ENCODE measurements at places on chromosomes 13 and 19.
A peak's percentile ranks its signal among the peaks of the same experiment; 100 is the strongest.

DNA sequence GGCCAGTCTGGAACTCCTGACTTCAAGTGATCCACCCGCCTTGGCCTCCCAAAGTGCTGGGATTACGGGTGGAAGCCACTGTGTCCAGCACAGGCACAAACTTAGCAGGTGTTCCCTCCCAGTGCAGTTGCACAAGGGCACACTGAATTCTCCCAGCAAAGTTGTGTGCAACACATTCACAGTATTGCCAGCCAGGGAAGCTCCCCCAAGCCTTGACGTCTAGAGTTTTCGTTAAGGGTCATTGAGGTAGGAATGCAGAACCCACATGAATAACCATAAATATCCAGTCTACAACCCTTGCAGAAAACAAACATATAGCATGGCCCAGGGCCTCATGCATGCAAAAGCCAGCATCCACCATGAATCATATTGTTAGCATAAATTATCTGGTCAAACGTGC, 3.3 kb upstream of the AURKC start:
- no peak for DNase-seq

- no peak for DNase-seq
Observed at GRCh38 chr19:34184880-34185491, 12.7 kb downstream of the LSM14A start.

DNA sequence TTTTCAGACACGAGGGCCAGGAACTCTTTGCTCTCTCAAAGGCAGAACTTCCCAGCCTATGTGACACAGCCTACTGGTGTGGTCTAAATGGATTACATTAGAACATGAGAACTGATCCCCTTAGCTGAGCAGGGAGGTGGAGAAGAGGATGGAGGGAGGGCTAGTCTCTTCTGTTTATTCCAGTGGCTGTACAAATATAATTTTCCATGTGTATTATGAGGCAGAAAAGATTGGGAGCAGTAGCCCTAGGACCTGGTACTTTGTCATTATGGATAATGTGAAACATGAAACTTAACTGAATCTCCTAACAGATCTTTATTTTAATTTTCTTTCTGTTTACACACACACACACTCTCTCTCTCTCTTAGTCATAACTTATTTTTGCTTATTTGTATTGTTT, 82.1 kb downstream of the WDFY2 start:
- no peak for DNase-seq

DNA sequence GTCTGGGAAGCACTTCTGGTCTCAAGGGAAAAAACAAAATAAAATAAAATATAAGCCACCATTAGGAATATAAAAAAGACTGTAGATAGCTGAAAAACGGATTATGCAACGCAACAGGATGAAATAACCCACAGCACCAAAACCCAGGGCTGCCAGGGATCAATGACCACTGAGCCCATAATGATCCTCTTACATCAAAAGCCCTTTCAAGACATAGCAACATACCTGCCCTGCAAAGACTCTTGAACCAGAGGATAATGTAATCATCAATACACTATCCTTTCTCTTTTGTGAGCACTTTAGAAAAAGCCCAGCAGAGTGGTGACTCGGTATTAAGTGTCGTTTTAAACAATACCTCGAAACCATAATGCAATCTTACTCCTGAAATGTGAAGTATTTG, 235.0 kb upstream of the SOX21 start:
- no peak for DNase-seq

DNA sequence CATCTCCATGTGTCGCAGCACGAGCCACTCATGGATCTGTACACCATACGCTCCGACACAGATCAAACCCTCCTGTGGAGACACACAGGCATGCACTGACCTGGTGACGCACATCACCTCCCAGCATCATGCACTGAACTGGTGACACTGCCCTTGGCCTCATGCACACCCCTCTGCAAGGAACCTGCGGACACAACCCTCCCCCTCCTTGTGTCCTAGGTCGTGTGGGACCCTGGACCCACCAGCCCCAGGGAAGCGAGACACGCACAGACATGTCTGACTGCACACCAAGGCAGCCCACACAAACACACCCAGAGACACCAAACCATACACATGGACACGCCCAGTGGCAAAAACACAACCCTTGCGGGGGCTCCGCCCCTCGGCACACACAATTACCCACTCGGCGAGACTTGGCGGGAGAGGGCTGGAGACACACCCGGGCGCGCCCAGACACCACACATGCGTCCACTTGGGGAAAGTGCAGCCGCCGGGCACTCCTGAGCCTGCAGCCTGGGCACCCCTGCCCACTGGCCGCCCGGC, 2.0 kb upstream of the KCNN4 start:
- peak; percentile 23 for DNase-seq

DNA sequence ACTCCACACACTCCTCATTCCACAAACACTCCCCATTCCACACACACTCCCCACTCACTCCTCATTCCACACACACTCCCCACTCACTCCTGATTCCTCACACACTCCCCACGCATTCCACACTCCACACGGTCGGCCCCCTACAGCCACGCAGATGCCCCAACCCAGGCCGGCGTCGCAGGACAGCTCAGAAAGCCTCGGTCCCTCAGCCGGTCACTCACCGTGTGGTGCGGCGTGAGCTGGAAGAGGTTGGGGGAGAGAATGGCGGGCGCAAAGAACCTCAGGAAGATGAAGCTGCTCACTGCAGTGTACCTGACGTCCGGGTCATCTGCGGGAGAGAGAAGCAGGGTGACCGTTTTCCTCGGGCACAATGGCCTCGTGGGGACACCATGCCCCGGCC, 39.0 kb upstream of the C13orf46 start:
- no peak for DNase-seq

DNA sequence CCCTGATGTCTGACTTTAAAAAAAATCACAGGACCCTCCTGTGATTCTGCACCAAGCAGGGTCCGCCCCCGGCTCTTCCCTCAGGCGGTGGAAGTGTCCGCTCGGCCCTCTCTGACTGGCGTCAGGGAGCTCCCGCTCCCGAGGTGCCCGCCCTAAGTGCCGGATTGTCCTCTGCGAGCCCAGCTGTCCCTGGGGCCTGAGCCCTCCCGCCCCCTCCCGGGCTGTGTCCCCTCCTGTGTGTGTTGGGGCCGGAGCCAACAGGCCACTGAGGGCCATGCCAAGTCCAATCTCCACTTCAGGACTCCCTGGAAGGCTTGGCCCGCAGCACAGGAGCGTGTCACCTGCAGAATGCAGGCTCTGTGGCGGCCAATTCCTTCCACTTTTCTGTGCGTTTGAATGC, 25.4 kb downstream of the MAP2K2 start:
- DNase-seq: no peak

GRCh38 chr19:46856062-46857022, 4.5 kb upstream of the ARHGAP35 start:
- peak; percentile 95 for DNase-seq

GRCh38 chr19:31285744-31286143, 63.5 kb downstream of the TSHZ3 start:
- no peak for DNase-seq

GRCh38 chr13:40550130-40550529, 116.3 kb downstream of the FOXO1 start:
- DNase-seq: no peak

DNA sequence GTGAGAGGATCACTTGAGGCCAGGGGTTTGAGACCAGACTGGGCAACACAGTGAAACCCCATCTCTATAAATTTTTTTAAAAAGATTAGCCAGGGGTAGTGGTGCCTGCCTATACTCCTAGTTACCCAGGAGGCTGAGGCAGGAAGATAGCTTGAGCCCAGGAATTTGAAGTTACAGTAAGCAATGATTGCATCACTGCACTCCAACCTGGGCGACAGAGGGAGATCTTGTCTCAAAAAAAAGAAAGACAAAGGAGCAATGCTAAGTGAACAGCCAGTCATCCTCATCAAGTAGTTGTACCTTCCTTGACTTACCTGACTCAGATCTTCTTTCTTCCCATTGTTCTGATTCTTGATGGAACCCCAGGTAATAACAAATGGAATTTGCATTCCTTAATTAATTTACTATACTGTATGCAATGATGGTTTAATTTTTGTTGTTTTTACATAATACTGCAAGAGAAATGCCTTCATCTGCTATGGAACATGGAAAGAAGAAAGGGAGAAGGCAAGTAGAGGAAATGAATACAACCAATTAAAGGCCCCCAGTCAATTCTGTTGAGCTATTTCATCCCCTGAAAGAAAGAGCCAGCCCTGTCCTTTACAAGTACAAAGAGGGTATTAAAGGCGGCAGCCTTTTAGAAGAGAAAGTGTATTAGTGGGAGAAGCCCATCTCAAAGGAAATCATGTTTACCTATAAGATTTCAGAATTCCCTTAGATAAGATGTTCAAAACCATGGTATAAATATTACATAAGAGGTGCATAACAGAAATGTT, 316.7 kb downstream of the DIAPH3 start:
- DNase-seq: peak; percentile 49

DNA sequence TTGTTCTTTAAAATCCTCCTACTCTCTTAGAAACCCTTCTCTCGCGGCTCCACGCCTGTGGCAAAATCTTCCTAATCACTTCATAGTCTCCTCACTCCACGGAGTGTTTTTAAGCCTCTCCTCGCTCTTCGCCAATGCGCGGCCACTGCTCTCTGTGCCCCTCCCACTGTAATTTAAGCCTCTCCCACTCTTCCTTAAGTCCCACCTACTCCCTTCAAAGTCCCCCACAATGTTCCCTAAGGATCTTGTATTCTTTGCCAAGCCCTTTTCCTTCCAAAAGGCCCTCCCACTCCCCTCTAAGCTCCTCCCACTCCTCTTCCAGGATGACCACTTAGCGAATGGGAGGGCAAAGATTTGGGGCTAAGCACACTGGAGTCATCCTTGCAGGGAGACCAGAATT, 1.3 kb downstream of the FIZ1 start:
- no peak for DNase-seq

GRCh38 chr19:30670011-30670329, 297.8 kb downstream of the ZNF536 start:
- no peak for DNase-seq

- peak; percentile 95 for DNase-seq
Observed at GRCh38 chr13:101018720-101019119, 344.1 kb upstream of the TMTC4 start.

DNA sequence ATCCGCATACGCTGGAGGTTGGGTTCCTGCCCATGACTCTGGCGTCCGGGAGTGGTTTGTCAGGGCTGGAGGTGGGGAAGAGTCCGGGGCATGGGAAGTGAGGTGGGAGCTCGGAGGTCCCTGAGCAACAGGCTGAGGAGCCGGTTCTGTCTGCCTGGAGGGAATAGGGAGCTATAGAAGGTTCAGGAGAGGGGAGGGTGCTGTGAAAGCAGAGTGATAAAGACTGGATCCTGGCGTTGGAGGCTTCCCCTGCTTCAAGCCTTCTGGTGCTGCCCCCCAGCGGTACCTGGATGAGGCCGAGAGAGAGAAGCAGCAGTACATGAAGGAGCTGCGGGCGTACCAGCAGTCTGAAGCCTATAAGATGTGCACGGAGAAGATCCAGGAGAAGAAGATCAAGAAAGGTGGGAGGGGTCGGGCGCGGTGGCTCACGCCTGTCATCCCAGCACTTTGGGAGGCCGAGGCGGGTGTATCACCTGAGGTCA, 2.6 kb downstream of the HMG20B start:
- DNase-seq: peak; percentile 74

GRCh38 chr13:75769141-75769905, 133.2 kb downstream of the LMO7 start:
- no peak for DNase-seq

DNA sequence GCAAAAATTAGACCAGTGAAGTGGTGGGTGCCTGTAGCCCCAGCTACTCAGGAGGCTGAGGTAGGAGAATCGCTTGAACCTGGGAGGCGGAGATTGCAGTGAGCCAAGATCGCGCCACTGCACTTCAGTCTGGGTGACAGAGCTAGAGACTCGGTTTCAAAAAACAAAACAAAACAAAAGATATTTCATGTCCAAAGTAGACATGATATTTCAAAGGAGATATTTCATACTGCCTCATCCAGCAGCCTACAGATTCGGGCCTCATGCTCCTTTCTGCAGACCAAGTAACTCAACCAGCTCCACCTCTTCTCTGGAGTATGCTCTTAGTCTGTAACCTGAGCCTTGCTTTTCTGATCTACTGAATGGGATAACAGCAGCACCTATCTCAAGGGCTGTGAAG, 15.0 kb downstream of the ZC3H4 start:
- DNase-seq: no peak

DNA sequence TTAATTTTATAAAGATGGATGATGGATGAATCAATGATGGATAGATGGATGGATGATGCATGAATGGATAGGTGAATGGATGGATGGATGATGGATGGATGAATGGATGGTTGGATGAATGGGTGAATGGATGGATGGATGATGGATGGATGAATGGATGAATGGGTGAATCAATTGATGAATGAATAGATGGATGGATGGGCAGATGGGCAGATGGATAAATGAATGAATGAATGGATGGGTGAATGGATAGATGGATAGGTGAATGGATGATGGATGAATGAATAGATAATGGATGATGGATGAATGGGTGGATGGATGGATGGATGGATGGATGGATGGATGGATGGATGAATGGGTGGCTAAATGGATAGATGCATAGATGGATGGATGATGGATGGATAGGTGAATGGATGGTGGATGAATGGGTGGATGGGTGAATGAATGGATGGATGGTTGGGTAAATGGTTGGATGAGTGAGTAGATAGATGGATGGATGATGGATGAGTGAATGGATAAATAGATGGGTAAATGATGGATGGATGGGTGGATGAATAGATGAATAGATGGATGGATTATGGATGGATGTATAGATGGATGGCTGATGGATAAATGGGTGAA, 12.8 kb downstream of the ZNF579 start:
- no peak for DNase-seq

DNA sequence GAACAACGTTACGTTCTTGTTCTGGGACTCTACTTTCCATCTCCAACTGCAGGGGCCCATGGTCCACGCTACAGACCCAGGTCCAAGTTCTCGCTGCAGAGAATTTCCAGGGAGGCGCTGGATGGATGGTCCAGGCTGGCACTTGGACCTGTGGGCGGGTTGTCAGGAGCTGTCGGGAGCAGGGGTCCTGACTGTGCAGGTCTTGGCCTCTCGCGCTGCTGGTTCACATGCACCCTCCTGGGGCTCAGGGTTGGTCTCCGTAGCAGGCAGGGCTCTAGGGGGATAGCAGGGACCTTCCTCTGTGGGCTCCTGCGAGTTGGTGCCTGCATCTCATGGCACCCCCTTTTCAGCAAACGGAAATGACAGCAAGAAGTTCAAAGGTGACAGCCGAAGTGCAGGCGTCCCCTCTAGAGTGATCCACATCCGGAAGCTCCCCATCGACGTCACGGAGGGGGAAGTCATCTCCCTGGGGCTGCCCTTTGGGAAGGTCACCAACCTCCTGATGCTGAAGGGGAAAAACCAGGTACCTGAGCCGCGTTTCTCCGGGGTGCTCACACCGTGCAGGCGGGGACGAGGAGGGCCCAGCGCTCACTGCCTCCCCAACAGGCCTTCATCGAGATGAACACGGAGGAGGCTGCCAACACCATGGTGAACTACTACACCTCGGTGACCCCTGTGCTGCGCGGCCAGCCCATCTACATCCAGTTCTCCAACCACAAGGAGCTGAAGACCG, 6.6 kb downstream of the PTBP1 start:
- no peak for DNase-seq

Measured in trophoblast cell (in vitro differentiated cells and primary cell).